ENCODE measurements at places on chromosomes 7 and 10.

DNA sequence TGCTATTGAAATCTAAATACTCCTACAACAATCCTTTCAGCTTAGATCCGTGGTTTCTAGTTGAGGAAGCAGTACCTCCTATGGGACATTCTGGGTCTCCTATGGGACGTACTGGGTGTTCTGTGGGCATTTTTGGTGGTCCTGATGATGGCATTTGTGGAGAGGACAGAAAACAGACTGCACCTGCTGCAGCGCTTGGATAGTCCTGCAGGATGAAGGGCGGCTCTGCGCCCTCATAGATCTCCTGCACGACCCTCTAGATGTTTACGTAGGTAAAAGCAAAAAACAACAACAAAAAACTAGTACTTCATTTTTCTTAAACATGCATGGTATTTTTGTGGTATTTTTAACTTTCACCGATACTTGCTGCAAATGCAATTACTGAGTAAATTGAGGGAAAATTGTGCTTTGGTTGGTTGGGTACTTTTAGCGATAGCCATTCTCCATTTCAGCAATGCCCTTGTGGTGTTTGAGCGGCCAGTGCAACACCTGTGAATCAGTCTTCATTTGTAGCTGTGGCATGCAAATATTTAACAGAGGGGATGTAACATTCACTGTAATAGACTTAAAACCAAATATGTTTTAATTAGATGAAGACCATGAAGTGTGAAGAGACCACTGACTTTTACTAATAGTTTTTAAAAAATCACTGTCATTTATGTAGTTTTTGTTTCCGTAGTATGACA lies 461.2 kb downstream of the SDK1 start:
- DNase-seq: no peak

- DNase-seq: no peak
These were observed 62.1 kb downstream of the FAM185A start for GRCh38 chr7:102810916-102811315.

DNA sequence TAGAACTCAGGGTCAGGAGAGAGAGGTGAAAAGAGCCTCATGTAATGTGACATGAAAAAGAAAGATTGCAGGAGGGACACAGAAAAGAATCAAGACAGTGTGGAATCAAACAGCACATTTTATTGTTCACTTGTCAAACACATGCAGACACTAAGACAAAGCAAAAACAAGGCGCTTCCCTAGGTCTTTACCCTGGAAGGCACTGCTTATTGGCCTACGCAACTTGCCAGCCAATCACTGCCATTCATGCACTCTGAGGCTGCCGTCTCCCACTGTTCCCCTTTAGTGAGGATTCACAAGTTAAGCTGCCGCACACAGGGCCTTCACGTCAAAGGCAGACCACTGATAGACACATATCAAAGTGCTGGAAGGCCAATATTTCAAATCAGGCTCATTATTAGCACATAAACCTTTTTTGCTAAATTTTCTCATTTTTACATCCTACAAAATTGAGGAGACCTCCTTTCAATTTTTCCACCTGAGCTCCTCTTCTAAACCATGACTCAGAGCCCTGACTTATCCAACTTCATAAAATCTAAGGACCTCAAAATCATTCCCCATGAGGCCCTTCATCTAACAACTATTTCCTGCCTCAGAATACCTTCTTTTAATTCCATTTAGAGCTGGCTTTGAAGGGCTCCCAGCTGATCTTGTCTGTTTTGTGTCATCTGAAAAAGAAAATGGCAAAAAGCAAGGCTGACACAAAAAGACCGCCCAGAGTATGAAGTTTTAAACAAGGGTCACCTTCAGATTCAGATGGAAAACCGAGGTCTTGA lies 149.4 kb downstream of the CHCHD3 start:
- no peak for DNase-seq

- no peak for DNase-seq
These were observed 58.6 kb downstream of the TACC2 start for GRCh38 chr10:122047560-122047959.

DNA sequence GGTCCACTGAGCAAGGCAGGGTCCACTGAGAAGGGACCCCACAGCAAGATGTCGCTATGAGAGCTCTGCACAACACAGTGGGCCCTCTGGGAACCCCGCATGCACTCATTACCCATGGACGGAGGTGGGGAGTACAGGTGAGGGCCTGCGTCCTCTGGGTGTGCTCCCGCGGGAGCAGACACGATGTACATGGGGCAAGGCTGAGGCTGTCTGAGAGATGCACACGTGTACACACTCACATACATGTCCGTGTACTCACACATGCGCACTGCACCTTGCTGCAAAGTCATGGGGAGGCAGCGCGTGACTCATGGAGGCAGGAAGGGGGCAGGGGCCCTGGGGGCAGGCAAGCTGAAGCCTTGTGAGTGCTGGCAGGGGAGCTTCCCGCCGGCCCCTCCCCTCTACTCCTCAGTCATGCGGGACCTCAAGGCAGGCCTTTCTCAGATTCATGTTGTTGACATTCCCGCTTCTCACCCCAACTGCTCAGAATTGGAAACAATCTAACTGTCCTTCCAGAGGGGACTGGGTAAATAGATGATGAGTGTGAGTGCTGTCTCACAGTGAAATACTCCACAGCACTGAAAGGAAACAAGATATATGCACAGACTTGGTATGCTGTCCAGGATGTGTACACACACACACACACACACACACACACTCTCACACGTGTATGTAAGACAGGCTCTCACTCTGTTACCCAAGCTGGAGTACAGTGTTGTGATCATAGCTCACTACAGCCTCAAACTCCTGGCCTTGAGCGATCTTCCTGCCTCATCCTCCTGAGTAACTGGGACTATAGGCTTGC lies 40.0 kb downstream of the GOLGA7B start:
- peak; percentile 5 for DNase-seq

DNA sequence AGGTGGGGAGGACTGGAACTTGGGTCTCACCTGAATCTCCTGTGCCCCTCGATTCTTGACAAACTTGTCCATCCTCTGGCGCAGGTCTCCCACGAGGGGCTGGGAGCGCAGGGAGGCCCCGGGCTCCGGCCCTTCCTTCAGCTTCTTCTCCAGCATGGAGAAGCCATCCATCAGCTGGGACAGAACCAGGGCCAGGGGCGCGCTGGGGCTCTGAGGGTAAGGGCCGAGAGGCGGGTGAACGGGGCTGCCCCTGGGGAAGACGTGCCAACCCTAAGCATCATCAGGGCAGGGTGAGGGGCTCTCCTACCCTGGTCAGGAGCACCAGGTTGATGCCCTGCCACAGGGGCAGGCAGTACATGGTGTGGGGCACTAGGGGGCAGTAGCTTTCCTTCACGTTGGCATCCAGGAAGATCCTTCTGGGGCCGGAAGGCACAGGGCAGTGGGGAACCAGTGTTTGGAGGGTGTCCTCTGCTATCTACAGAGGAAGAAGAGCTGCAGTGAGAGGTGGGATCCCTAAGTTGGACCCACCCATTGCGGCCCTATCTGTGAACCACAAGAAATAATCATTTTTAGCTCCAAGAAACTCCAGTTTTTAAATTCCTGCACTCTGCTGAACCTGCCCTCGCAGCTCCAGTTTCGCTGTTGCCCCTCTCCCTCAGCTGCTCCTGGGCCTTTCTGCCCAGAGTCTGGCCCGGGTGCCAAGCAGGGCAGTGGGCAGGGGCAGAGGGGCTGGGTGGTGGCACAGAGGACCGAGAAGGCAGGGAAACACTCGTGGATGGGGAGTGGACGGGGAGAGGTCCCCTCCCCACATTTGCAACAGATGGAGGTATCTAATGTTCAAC lies 10.8 kb upstream of the PYROXD2 start:
- DNase-seq: peak; percentile 28

GRCh38 chr10:8014649-8015048 lies 39.8 kb upstream of the GATA3 start:
- no peak for DNase-seq

GRCh38 chr7:25754333-25754732 lies 397.7 kb upstream of the NFE2L3 start:
- no peak for DNase-seq

GRCh38 chr10:131817866-131818509 lies 82.8 kb upstream of the PPP2R2D start:
- DNase-seq: no peak

- DNase-seq: no peak
These were observed 37.6 kb downstream of the MCU start for GRCh38 chr10:72729528-72729927.

- no peak for DNase-seq
These were observed 100.3 kb upstream of the C10orf90 start for GRCh38 chr10:126770809-126771208.

DNA sequence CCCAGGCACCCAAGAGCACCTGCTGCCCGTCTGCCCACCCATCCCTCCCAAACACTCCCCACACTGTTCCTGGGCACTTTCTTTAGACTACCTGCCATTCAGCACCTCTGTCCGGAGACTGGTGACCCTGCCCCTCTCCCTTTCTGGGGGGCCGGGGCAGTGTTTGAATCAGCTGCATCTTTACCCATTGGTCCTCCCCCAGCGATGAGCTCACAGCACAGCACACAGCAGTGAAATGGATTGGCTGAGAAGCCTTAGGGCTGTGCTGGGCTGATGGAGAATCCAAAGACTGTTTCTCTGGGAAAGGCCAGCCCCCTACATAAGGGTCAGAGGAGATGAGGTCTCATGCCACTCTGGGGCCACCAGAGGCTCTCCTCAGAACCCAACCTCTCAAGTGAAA lies 40.2 kb downstream of the VWA2 start:
- DNase-seq: no peak

GRCh38 chr7:44189286-44189992 lies at the start of gene GCK:
Gene GCK (minus strand): TSS chr7:44189439. CDS start chr7:44188953, 486 bp downstream.
- DNase-seq: no peak

- no peak for DNase-seq
These were observed 254.9 kb downstream of the PLXNA4 start for GRCh38 chr7:132321387-132321786.

GRCh38 chr7:27581119-27581518 lies 81.6 kb downstream of the HIBADH start:
- no peak for DNase-seq

- no peak for DNase-seq
These were observed 64.2 kb upstream of the PITRM1 start for GRCh38 chr10:3236644-3237404.

- no peak for DNase-seq
These were observed 680.2 kb upstream of the GHITM start for GRCh38 chr10:83459124-83459523.

GRCh38 chr10:90859321-90859751 lies 1.5 kb upstream of the HTR7 start:
- no peak for DNase-seq

- no peak for DNase-seq
These were observed 153.5 kb upstream of the C7orf33 start for GRCh38 chr7:148437043-148437442.

DNA sequence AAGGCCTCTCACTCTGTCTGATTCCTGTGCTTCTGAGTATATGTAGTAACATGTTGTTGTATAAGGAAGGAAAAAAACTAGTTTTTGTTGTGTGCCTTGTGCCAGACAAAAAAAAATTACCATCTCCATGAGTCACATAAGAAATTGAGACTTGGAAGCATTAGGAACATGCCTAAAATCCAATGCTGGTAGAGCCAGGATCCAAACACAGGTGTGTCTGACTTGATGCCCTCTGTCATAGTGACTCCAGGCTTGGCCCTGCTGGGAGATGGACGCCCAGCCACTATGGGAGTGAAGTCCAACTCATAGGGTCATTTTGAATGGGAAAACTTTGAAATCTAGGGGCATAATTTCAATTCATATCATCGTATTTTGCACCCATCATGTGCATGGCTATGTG lies 38.0 kb downstream of the PYROXD2 start:
- no peak for DNase-seq

- peak; percentile 11 for DNase-seq
These were observed at the start of gene SLC26A5 for GRCh38 chr7:103446049-103446520. Gene SLC26A5 (minus strand): TSS chr7:103446207. CDS start chr7:103421514, 24,693 bp downstream.

GRCh38 chr10:126016156-126016805 lies 119.9 kb downstream of the FANK1 start:
- no peak for DNase-seq

All from stimulated activated CD4-positive, alpha-beta T cell treated with anti-CD3 and anti-CD28 coated beads, Interleukin-12 subunit alpha, Interleukin-12 subunit beta, amount 100 ng/mL, for 4 hours (primary cell).